ENCODE measurements at places on chromosomes 12 and 14.

GRCh38 chr14:52352061-52352491, 38.0 kb downstream of the PTGER2 start:
- DNase-seq, result no peak

DNA sequence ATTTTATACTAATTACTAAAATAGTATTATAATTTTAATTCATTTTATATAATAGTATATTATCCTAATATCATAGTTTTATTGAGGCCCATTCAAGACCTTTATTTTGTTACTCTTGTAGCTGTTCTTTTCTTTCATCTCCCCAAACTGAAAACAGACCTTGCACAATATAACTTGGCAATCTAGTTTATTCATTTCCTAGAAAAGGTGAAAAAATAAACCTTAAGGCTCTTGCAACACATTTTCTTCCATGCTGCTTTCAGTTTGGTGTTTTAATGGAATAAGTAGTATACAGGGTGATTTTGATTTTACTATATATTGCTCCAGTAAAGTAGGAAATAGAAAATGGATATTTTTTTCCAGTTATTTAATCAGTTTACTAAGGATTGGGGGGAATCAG, 174.0 kb downstream of the SLC2A13 start:
- DNase-seq, result no peak

GRCh38 chr12:92393504-92393903, 247.9 kb upstream of the BTG1 start:
- no peak for DNase-seq

- DNase-seq, result no peak
These were observed 16.6 kb upstream of the TBX3 start for GRCh38 chr12:114700392-114701103.

DNA sequence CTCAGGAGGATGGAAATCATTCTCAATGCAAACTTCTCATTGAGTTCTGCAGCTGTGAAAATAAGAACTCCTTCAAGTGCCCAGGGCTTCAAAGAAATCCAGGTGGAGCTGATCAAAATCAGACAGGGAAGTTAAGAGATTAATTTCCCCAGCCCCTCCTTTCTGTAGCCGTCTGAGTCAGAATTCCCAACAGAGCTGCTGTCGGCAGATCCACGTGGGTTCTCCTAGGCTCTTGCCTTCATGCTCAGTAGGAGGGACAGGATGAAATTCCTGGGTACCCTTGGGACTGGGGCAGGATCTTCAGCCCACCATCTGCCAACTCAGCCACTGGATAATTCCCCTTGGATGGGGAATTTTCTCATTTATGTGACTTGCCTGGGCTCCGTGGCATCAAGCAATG, 13.3 kb downstream of the TGFB3 start:
- DNase-seq, result no peak

DNA sequence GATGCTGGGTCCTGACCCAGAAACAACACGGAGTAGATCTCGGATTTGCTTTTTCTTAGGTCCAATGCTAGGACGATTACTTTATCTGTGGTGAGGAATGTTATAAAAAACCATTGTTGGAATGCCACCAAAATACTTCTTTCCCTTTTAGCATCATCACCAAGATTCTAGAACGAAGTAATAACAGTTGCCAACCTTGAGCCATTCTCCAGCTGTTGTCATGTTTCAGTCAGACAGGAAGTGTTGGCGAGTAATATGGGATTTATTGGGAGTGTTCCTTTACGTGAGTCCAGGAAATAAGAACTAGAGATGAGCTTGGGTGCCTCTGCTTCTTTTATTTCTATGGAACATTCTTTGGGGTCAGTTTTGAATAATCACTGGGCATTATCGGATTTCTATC, 892.9 kb downstream of the DIO2 start:
- DNase-seq, result no peak

- DNase-seq, result no peak
These were observed 55.5 kb downstream of the ETV6 start for GRCh38 chr12:11705010-11705409.

DNA sequence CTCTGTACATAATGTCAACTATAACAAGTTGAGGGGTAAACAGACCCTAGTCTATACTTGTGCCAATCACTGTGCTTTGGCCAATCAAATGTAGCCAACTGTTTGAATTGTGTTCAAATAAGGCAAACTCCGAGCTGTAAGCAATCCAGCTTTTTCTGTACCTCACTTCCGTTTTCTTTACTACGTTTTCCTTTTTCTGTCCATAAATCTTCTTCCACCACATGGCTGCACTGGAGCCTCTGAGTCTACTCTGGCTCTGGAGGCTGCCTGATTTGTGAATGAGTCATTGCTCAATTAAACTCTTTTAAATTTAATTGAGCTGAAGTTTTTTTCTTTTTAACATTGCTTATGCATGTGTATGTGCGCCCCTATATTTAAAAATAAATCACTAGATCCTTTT, 29.7 kb downstream of the CLEC1A start:
- DNase-seq, result no peak

GRCh38 chr14:65469903-65470302, 57.4 kb downstream of the FUT8 start:
- DNase-seq, result no peak

DNA sequence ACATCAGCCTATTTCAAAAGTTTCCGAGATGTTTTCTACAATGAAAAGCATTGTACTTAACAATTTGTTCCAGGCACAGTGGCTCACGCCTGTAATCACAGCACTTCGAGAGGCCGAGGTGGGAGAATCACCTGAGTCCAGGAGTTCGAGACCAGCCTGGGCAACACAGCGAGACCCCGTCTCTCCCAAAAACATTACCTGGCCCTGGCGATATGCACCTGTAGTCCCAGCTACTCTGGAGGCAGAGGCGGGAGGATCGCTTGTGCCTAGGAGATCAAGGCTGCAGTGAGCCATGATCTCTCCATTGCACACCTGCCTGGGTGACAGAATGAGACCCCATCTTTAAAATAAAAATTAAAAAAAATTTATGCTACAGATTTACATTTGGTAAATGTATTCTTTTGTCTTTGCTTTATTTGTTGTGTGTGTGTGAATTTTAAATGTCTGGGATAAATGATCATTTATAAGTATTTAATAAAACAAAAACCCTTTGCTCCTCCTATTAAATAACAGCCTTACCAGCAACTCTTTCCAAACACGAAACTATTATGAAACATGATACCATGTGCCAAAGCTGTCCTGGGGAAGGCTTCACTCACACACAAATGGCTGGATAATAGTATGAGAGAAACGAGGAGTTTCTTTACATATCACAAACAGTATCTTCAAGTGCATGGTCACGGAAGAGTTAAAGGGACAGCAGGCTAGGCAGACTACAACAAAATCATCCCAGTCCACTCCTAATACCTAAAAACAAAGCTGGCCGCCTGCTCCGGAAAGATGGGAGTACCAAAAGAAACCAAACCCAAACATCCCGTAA, 1.1 kb downstream of the ATXN3 start:
- no peak for DNase-seq

- DNase-seq, result no peak
These were observed 24.3 kb downstream of the VRK1 start for GRCh38 chr14:96821501-96821900.
